A549 (cell line): ENCODE measurements at places on chromosomes 3 and 15.
A peak's percentile ranks its signal among the peaks of the same experiment; 100 is the strongest.

GRCh38 chr3:70096376-70097066, 97.0 kb downstream of the SAMMSON start:
- no peak for DNase-seq

DNA sequence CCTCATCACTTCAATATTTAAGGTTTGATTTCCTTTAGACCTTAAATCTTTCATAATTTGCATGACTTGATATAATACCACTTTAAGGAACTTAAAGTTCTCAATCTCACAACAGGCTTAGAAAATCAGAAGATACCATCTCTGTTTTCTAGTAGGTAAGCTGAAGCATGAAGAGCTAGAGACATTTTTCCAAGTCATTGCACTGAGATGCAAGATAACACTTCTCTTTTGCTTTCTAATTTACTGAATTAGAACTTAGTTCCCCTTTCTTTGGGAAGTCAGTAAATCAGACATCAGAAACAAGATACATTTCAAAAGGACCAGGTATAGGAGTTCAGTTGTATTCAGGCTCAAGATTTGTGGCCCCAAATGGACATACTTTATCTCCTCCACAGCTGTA, 79.7 kb downstream of the DZIP3 start:
- no peak for DNase-seq

DNA sequence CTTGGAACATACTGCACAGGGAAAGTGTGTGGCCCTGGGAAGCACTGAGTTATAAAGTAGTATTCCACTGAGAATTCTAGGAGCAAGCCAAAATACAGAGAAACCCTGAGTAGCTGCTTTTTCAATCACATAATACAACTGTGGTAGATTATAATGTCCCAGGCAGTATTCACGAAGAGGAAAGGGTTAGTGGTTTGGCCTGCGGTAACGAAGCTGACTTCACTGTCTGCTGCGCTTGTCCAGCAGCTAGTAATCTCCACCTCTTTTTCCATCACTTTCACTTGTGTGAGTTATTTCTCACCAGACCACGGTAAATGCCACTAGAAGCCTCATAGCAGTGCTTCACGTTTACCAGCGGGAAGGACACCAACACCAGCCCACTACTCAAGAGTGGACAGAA, 34.4 kb downstream of the RPL39L start:
- no peak for DNase-seq

GRCh38 chr15:93360318-93360717, 271.3 kb upstream of the RGMA start:
- no peak for DNase-seq

DNA sequence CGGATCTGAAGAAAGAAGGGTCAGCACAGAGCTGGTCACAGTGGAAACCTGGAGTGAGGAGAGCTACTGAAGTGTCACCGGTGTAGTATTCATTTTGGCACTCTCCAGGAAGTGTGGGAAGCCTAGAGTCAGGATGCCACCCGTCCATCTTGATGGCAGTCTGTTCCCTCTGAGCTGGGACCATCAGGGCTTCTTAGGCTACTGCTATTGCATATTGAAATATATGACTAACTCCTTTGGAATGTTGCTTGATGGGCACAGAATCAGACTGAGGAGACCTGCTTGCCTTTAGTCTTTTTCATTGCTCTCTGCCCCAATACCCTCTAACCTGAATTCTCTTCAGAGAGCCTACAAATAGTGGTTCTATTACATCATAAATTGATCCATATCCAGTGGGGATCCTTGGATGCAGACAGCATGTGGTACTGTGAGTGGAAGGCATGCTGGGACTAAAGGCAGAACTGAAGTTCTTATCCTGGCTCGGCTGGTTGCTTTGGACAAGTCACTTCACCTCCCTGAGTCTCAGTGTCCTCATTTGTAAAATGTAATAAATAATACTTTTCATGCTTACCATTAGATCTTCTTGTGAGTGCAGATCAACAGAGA, 143.5 kb downstream of the PDE8A start:
- no peak for DNase-seq

DNA sequence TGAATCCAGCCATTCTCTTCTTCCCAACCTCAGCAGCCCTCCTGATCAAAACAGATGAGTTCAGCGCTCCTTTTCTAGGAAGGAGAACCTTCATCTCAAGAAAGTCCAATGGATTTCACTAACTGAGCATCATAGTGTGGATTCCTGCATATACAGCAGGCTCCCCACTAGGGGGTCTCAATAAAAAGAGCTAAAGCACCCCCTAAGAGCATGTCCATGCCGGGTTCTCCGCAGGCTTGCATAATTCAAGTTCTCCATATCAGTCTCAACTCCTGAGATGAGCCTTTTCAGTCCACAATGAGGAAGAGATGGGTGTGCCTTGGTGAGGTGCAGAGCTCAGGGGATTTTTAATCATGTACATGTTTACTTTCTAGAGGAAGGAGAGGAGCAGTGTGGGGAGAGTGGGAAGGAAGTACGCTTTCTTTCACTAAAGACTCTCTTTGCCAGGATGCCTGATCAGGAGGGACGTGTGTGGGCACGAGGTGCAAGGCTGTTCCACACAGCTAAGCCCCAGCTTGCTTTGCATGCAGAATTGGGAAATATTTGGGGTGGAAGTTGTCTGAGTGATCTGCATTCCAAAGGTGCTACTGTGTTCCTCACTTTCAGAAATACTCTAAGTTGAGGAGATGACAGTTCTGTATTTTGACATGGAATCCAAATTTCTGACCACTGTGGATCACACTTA, 563.5 kb downstream of the OCA2 start:
- no peak for DNase-seq

- no peak for DNase-seq
Measured at GRCh38 chr3:112001526-112001925, 2.8 kb downstream of the TAGLN3 start.

DNA sequence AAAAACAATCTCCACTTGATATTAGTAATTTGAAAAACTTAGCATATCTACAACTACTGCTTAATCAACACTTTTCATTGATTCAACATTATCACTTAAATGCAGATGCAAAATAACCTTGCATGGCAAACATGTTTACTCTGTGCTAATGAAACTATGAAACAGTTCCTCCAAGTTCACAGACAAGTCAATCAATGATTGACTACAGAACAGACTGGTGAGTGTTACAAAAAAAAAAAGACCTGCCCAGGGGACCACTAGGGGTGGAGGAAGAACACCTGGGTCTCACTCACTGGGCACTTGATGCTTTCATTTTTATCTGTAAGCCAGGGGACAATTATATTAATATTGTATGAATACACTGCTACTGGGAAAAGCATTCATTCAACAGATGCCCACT, 4.3 kb upstream of the NR2C2 start:
- no peak for DNase-seq

DNA sequence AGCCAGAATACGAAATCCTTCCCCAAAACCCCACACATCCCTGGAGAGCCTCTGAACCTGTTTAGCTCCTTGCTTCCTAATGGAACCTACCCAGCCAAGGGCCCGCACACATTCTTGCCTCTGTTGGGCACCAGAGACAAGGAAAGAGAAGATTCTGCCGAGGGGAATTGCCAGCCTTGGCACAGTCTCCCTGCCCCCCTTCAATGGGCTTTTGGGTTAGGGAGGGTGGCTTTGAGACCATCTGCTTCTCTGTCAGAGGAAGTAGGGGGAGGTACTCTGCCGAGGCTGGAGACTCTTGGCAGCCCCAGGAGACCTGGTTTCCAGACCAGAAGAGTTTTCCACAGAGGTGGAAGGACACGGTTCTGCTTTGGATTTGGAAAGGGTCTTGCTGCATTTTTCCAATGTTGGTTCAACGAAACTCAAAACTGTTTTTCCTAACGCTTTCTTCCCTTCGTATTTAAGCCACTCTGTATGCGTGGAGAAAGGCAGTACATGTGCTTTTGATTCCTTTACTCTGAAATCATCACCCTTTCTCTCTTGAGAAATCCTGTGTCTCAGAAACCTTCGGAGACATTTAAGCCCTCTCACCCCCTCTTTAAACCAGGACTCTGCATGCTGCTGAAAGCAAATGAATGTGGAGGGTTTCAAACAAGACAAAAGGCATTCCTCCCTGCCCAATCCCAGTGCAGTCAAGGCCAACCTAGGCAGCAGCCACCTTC, 78.8 kb upstream of the PRR23C start:
- no peak for DNase-seq

GRCh38 chr15:35624881-35625280, 78.9 kb upstream of the DPH6 start:
- DNase-seq = no peak

GRCh38 chr3:120093119-120093910, 932 bp downstream of the GSK3B start:
- DNase-seq = no peak

- DNase-seq = no peak
Measured at GRCh38 chr15:60520013-60520824, 41.3 kb upstream of the ICE2 start.

DNA sequence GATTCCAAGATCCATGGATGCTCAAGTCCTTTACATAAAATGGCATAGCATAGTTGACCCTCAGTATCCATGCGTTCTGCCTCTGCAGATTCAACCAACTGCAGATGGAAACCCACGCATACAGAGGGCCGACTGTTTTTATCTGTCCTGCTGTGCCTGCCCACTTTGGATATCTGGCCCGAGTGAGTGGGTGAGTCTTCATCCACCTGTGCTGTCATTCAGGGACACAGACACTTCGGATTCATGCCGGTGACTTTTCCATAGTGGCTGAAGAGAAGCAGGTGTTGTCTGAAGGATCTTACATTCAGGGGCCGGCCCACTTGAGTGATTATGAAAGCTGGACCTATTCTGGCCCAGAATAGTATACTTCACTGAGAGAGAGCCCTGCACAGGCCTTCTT, 85.1 kb downstream of the RYR3 start:
- no peak for DNase-seq

GRCh38 chr15:95874637-95875036, 455.9 kb upstream of the NR2F2 start:
- no peak for DNase-seq

- DNase-seq = peak; percentile 52
Measured at GRCh38 chr3:109643590-109643989, 306.2 kb upstream of the DPPA4 start.

GRCh38 chr15:68277131-68277602, 378 bp upstream of the FEM1B start:
- peak; percentile 55 for DNase-seq

GRCh38 chr15:31260646-31261265, 65.9 kb upstream of the KLF13 start:
- DNase-seq = no peak
